ENCODE measurements at places on chromosomes 2 and 18.

GRCh38 chr2:152499331-152499816, 164.4 kb downstream of the FMNL2 start:
- DNase-seq, result no peak

DNA sequence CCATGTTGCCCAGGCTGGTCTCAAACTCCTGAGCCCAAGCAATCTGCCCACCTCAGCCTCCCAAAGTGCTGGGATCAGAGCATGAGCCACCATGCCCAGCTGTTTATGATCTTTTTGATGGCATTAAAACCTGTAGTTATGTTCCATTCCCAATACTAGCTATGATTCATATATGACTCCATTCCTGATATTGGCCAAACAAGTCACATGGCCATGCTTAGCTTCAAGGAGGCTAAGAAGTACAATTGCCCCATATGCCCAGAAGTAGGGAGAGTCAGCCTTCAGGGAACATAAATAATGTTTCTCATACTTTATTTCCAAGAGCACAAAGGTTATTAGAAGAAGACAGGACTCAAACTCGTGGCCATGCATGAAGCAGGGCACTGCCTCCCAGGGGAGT, 132.4 kb upstream of the RAB6C start:
- DNase-seq, result no peak

GRCh38 chr2:100113990-100114433, 28.4 kb downstream of the AFF3 start:
- DNase-seq, result no peak

GRCh38 chr2:117785740-117786139, 28.8 kb upstream of the DDX18 start:
- DNase-seq, result peak; percentile 36

GRCh38 chr18:66616523-66616983, 12.7 kb upstream of the CDH19 start:
- no peak for DNase-seq

GRCh38 chr2:65026704-65027464, 29.3 kb upstream of the CEP68 start:
- DNase-seq, result no peak
